ENCODE measurements at places on chromosomes 2 and 18. TPM values are rescaled to one million over a fixed set of nuclear protein-coding genes. Genes with fewer than 3 reads are reported as not detected.

DNA sequence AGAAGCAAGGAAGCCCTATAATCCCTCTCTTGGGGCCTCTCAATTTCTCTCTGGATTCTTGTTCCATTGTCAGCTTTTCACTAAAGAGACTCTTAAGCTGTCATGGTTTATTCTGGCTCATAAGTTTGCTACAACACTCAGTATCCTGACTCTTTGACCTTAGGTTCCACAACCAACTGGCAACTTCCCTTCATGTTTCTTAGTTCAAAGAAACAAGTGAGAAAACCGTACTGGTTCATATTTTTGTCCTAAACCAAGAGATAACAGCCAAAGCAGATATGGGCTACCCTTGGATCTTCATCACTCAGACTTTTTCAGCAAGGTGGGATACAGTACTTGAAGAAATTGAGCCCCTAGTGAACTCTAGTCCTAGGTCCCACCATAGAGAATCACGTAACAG lies 109.9 kb upstream of the CRIM1 start:
- no peak for DNase-seq

DNA sequence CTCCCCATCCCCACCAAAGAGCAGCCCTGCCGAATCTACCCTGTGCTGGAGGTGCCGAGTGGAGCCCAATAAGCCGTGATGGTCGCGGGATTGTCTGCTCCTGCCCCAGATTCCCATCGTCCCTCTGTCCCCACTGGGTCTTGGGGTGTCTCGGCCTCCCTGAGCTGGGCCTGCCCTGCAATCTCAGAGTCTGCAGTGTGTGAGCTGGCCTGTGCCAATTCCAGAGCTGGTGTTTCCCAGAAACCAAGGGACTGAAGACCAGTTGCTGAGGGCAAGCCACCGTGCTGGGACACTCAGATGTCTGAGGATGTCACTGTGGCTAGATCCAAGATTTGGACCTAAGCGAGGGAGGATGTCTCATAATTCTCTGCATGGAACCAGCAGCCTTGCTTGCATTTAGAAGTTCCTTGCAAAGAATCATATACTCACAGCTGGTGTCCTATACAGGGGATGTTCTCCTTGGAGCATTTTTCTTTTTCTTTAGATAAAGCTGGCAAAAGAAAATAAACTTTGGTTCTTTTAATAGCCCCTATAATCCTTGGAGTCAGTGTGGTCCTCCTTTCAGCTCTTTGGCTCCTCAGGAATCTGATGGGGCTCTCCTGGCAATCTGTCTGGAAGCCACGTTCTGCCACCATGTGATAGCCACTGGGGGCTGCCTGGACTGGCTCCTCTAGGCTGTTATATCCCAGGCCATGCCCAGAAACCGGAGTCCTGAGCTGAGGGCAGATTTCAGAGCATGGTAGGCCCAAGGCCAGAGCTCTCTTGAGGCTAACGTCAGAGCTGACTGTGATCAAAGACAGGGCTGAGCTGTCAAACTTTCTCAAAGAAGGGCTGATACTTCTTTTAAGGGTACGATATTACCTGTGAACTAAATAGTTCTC lies 140.1 kb upstream of the HAAO start:
- DNase-seq, result no peak

GRCh38 chr2:58845011-58845410 lies 603.9 kb upstream of the FANCL start:
- no peak for DNase-seq

GRCh38 chr2:79729532-79729931 lies 216.7 kb downstream of the CTNNA2 start:
- DNase-seq, result no peak

DNA sequence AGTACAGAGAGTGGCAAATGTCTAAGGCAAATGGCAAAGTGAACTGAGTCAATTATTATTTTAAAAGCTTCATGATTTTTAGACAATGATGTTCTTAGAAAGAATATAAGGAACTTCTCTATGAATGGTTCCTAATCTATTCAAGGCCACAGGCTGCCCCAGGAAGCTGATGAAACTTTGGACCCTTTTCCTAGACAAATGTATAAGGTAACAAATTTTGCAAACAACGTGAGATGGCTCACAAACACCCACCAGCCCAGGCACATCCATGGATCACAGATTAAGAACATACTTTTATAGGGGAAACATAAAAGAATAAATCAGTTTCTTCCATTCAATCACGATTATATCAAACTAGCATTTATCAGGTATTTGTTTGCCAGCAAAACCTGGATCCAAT lies 659.0 kb downstream of the IRS1 start:
- no peak for DNase-seq

- no peak for DNase-seq
Measured at GRCh38 chr2:67633212-67633856, 236.2 kb downstream of the ETAA1 start.

GRCh38 chr18:9239720-9240119 lies 94.9 kb upstream of the TWSG1 start:
- DNase-seq, result no peak

- no peak for DNase-seq
Measured at GRCh38 chr2:210158236-210158635, 13.0 kb downstream of the KANSL1L start.

DNA sequence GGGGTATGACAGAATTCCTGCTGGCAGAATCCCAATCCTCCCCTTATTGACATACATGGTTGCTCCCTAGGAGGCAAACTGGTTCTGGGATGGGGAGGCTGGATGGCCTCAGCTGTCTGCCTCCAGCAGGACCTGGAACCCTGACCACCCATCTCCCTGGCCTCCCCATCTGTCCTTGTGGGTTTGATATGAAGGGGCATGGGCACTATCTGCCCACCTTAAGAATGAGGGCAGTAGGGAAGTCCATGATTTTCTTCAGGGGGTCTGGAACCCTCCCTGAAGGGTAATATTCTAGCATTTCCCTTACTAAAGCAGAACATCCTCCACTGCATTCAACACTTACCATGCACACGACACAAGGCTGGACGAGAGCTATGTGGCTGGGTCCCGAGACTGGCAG lies 113.6 kb downstream of the VAPA start:
- no peak for DNase-seq

- no peak for DNase-seq
Measured at GRCh38 chr2:127416506-127417001, 1.7 kb upstream of the PROC start.

DNA sequence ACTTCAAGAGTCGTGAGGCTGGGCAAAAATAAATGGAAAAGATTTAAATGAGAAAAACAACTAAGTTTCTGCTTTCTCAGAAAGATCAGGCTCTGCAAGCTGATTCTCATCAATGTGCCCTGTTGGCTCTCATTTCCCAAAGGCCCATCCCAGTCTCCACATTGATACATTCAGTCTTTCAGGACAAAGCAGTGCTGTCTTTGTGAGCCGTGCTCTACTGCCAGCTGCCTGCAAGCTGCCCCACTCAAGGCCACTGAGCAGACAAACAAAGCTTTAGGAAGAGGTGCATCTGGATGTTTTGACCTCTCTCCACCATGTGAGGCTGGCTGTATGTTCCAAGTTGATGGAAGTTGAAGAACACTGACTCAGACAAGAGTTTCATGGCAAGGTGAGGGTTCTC lies 48.8 kb downstream of the FSHR start:
- no peak for DNase-seq

GRCh38 chr2:36490749-36491148 lies 107.2 kb downstream of the FEZ2 start:
- DNase-seq, result no peak

DNA sequence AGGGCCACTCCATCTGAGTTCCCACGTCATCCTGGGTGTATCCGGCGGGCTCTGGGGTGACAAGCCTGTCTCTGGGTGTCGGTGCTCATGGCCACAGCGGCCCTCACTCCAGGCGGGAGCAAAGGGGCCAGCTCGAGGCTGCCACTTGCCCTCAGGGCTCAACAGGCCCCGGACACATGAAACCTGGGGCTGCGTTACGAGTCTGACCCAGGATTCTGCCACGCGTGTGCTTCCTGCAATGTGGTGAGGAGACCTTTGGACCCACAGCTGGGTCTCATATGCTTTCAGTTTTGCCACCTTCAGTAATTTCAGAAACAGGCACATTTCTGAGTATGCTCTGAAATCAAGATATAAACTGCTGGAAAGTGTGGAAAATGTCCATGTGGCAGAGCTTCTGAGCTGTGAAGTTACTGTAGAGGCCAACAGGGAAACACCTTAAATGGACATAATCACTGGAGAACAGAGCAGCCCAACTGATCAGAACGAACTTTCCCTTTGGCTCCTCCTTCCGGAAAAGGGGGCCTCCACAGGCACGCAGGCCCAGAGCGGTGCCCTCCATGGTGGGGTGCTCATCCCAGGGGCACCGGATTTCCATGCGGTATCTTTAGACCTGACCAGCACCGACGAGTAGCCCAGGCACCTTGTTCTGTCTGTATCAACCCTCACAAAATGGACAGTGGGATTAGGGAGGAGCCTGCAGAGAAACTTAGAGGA lies 14.1 kb downstream of the PER2 start:
- DNase-seq, result no peak

- no peak for DNase-seq
Measured at GRCh38 chr2:173126819-173127218, 51.2 kb downstream of the MAP3K20 start.

DNA sequence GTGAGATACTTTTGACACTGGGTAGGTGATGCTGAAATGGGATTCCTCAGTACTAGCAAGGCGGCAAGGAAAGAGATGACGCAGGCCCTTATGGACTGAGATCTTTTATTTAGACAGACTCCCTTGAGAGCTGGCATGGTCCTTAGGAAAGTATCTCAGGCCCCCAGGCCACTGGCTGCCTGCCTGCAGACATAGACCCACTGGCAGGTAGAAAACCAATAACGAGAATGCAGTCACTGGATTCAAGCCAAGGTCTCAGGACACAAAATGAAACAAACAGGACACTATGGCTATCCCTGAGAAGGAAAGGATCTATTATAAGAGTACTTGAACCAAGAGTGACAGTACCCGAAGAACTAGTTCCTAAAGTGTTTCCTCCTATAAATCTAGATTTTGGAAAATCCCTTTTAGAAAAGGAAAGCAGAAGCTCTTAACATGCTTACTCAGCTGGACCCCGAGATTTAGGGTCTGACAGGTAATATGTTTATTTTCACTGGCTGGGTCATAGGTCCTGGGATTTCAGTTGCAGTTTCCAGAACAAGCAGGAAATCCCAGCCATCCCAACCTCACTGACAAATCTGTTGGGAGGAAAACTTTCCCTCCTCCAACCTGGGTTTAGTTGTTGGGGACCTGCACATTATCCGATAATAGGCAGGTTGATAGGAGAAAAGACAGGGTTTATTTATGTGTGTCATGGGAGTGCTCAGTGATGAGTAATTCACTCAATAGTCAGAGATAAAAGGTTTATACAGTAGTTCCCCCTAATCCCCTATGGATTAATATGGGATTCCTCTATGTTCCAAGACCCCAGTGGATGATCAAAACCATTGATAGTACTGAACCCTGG lies 44.5 kb downstream of the COMMD1 start:
- peak; percentile 46 for DNase-seq

- DNase-seq, result no peak
Measured at GRCh38 chr2:64753399-64753798, 99.7 kb upstream of the SERTAD2 start.

DNA sequence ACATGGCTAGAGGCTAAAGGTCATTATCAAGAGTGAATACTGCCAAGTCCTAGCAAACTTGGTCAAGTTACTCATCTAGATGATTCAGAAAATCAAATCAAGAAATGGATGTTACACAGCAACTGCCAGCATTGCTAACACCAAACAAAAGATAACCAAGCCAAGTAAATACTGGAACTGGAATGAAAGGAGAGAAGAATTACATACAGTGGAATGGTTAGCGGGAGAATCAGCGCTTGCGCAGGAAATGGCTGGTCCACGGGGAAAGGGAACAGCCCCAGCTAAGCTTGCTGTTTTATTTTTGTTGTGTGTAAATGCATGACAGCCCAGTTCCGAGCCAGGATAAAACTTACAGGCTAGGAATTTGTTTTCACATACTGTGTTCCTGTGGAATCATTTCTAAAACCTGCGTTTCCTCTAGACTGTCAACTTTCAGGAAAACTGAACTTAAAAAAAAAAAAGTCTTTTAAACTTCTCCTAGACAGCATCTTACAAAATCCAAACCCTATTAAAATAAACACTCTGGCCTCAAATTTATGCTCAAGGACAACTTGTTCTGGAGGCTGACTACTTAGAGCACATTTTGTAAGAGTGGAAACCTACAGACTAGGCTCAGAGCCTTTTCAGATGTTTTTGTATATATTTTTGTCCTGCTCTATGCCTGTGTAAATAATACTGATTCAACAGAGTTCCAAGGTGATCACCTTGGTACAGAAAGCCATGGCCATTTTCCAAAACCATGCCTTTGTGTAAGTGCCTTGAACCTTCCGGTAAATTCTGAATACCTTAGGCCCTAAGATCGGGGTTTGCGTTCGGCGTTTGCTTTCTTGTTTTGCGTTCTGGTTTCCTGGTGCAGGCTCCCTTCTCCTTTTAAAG lies 30.7 kb upstream of the TXNDC2 start:
- no peak for DNase-seq

- no peak for DNase-seq
Measured at GRCh38 chr2:209160800-209161588, 262.9 kb upstream of the MAP2 start.

GRCh38 chr2:119064567-119064966 lies 94.0 kb downstream of the C1QL2 start:
- peak; percentile 6 for DNase-seq

DNA sequence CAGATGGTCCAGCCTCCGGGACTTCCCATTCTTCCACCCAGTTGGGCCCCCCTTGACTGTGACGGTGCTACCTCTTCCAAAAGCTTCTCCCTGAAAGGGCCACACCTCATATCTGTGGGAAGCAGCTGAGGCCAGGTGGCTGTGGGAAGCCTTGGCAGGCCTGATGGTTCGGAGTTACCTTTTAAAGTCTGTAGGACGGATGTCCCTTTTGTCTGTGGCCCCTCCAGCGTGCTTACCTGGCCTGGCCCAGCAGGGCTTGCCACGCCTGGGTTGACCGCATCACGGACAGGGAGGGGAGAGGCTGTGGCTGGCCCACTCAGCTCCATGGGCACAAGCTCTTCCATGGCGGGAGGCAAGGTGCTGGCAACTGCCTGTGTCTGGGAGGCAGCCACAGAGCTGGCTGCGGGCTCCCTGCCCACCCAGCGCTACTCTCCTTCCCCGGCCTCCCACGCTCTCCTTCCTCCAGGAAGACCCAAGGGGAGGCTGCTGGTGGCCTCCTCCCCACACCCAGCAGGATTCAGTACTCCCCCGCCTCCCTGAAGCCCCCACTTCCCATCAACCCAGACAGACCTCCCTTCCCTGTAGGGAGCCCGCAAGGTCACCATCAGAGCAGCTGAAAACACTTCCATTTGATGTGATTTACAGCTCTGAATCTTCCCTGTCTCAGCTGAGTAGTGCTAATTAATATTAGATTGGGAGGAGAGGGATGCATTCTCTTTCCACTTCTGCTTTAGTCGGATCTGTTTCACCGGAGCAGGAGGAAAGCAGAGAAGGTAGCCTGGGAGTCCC lies 52.8 kb downstream of the EDAR start:
- no peak for DNase-seq

The FOXI3 gene
- total RNA-seq, result 1.7 TPM

The KLF11 gene
- 11.8 TPM for total RNA-seq

The NT5DC4 gene
- 1.2 TPM for total RNA-seq

The FEV gene
- not detected for total RNA-seq

The RBKS gene
- total RNA-seq, result 17.6 TPM

The AGPS gene
- total RNA-seq, result 80.7 TPM

The ACMSD gene
- total RNA-seq, result 3.1 TPM

The DCDC2C gene
- 1.7 TPM for total RNA-seq

The UGT1A4 gene
- total RNA-seq, result not detected

The FAM237A gene
- not detected for total RNA-seq
